ENCODE measurements at places on chromosomes 1 and 21.

DNA sequence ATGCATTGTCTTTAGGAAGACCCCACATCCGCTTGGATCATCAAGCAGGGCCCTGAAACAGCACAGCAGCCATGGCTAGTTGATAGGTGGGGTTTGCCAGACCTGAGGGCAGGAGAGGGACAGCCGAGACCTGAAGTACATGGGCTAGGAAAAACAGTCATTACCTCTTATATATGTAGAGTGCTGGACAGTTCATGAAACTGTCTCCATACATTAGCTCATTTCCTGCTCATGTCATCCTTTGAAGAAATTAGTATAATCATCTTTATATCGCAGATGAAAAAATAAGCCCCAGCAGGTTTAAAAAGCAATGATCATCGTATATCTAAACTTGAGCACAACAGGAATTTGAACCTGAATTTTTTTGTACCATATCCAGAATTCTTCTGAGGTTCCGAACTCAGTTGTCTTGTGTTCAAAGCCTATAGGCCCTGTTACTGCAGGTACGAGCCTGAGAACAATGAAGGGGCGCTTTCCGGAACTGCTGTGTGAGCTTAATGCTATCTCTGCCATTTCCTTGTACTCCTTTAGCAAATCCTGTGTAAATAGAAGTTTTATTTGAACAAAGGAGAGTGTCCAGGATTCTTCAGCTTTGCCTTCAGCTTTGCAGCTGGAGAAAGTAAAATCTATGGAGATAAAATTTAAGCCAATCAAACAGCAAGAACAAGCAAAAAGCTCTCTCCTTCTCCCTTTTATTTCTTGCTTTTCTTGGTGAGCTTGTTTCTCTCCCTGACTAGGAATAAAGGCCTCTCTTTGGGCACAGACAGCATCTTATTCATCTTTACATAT lies 32.4 kb upstream of the DUSP10 start:
- DNase-seq: no peak

- DNase-seq: no peak
These were observed 164.4 kb downstream of the NTPCR start for GRCh38 chr1:233114860-233115259.

GRCh38 chr1:8908388-8909151 lies 30.1 kb upstream of the ENO1 start:
- DNase-seq: peak; percentile 43

DNA sequence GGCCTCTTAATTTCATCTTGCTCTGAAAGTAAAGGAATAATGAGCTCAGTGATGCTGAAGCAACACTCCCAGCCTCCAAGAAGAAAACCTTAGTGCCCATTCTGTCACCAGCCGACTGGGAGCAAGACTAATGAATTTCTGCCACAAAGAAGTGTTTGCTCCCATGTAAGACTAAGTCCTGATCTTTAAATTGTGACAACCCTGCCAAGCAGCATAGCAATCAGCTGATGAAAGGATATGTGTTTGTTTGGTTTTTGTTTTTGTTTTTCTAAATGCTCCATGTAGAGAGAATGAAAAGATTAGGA lies 113.7 kb upstream of the PALMD start:
- no peak for DNase-seq

DNA sequence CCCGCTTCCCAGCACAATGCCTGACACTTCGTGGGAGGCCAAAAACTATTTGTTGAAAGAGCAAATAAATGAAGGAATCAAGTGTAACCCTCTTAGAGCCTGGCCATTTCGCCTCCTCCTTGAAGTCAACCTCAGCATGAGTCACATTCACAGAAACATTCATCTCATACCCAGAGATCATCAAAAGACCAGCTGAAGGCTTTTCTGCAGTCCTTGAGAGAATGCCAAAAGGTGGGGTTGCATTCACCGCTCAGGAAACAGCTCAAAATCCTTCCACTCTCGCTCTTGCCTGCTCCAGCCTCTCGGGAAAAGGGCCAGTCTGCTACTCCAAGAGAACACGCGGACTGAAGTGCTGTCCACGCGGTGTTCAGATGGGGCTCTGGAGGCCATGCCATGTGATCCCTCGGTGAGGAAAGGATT lies 90.0 kb downstream of the VWA5B1 start:
- DNase-seq: peak; percentile 74
